Lower lobe of right lung (tissue), 2 donors: ENCODE measurements at places on chromosomes 13 and 19. TPM values are rescaled to one million over a fixed set of nuclear protein-coding genes. Genes with fewer than 3 reads are reported as not detected.

DNA sequence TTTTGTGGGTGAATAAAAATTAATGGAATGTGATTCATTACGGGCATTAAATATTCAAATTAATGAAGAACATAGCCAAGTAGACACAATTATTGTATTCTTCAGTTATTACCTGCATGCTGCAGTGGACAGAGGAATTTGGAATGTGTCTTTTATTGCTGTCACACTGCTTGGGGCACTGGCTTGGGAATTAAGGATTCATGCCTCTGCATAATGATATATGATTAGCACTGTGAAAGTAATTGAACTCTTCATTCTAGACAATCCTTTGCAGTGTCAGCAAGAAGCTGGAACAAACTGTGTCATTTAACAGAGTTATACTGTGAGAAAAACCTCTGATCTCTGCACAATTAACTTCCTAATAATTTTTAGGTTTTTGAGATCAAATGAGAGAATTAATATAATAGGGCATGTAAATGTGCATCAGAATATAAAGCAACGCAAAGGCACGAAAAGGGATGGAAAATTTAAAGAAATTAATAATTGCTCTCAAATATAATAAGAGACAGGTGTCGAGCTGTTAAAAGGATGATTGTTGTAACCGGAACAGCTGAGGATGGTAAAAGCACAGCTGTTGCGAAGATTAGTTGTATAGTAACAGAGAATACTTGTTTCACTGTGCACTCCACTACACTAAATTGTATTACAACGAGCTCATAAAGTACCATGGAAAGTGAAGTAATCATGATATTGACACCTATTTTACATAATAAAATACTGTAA lies 235.1 kb upstream of the MIR17HG start:
- H3K27ac ChIP-seq = no peak overlapping the region
- no peaks in the 10 kb centered on the region for H3K4me1 ChIP-seq
- H3K4me3 ChIP-seq = no peak overlapping the region
- no peak for DNase-seq
- no peaks in the 10 kb centered on the region for H3K36me3 ChIP-seq
- no peaks in the 10 kb centered on the region for H3K27me3 ChIP-seq

KDELR1 gene
- total RNA-seq = 137 TPM

DNA sequence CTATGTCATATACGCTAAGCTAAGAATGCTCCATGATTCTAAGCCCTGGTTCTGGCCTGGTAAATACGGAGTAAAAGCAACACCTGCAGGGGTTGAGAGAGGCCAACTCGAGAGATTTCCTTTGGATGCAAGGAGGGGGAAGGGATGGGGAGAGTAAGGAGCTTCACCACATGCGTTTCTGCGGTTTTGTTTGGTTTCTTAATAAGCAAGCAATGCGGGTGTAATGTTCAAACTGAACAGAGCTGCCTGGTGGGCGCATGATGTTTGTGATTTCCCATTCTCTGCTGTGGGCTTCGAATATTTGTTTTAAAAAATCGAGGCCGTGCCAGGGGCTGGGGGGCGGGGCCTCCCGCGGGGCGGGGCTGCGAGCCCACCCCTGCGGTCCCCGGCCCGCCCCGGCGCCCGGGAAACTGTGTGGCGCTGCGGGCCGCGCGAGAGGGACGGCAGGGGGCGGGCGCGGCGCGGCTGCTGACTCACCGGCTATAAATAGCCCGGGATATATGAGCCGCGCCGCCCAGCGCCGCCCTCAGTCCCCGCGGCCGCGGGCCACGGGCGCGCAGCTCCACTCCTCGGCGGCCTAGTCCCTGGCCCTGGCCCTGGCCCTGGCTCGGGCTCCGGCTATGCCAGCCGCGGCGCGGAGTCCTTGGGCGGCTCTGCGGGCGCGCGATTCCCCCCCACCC lies 5.1 kb downstream of the BBC3 start:
- peaks cover 39% of the 10 kb centered on the region for H3K36me3 ChIP-seq
- peak; percentile 91 for DNase-seq
- no peaks in the 10 kb centered on the region for H3K27me3 ChIP-seq
- H3K27ac ChIP-seq = peak overlapping the region; percentile 100

GRCh38 chr19:54462655-54463530 lies 685 bp downstream of the LENG9 start:
- DNase-seq = peak; percentile 88
- H3K4me3 ChIP-seq = peak overlapping the region; percentile 75
- H3K4me1 ChIP-seq = peaks cover 52% of the 10 kb centered on the region

GRCh38 chr19:10565028-10565566 lies 713 bp downstream of the KRI1 start:
- no peaks in the 10 kb centered on the region for H3K27me3 ChIP-seq
- peak overlapping the region; percentile 89 for H3K4me3 ChIP-seq
- peaks cover 33% of the 10 kb centered on the region for H3K4me1 ChIP-seq
- peaks cover 24% of the 10 kb centered on the region for H3K36me3 ChIP-seq

GRCh38 chr13:101026736-101027398 lies 352.3 kb upstream of the TMTC4 start:
- no peak overlapping the region for H3K4me3 ChIP-seq
- no peaks in the 10 kb centered on the region for H3K4me1 ChIP-seq
- no peak for DNase-seq
- H3K27me3 ChIP-seq = no peaks in the 10 kb centered on the region

MEDAG gene
- 7.2 TPM for total RNA-seq
